ENCODE measurements at places on chromosomes 13 and 19.

DNA sequence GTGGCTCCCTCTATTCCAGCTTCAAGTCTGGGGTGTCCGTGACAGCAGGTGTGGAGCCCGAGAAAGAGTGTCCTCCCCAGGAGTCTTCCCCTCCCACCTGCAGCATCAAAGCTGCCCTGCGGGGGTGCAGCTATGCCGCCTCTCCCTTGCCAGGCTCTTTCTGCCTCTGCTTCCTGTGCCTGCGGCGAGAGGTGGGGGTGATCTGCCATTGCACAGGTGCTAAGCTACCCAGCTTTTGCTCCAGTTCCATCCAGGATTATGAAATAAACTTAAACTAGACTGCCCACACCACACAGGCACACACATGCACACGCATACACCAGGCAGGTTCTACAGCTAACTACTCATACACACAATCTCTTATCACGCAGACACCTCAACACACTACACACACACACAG is 104.7 kb upstream of the CLDN10 start:
- DNase-seq, result no peak

- DNase-seq, result no peak
These were observed 273.8 kb downstream of the LHFPL6 start for GRCh38 chr13:39329182-39329639.

DNA sequence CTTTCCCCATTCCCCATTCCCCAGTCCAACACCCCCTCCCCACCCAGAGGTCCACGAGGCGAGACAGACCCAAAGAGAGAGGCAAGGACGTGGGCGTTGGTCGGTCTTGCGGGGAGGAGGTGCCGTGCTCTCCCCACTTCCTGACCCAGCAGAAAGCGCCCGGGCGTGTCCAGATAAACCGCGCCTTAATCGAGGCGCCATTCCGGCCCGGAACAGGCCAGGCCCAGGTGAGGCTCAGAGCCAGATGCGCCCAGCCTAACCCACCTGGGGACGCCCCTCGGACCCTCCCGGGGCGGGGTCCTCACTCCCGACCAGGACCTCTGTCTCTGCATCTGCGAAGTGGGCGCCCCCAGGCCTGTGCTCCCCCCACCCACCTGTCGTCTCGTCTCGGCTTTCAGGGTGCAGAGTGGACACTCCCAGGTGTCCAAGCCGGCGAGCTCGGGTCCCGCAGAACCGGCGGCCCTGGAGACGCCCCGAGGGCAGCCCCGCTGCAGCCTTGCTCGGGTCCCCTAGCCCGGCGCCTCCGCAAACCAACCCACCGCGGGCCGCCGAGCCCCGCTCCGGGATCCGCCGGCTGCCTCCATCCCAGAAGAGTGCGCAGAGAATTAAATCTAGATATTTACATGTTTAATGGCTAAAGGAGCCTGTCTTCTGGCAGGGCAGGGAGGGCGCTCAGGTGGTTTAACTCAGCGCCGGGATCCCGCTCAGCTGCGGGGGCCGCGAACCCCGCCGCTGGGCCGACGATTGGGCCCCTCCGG is 5.0 kb upstream of the ONECUT3 start:
- DNase-seq, result peak; percentile 78

- DNase-seq, result no peak
These were observed 12.7 kb upstream of the LILRA2 start for GRCh38 chr19:54560881-54561385.

GRCh38 chr13:75635101-75635827 is 866 bp upstream of the LMO7 start:
- no peak for DNase-seq

- no peak for DNase-seq
These were observed 672.4 kb upstream of the MIR17HG start for GRCh38 chr13:90675129-90675528.

DNA sequence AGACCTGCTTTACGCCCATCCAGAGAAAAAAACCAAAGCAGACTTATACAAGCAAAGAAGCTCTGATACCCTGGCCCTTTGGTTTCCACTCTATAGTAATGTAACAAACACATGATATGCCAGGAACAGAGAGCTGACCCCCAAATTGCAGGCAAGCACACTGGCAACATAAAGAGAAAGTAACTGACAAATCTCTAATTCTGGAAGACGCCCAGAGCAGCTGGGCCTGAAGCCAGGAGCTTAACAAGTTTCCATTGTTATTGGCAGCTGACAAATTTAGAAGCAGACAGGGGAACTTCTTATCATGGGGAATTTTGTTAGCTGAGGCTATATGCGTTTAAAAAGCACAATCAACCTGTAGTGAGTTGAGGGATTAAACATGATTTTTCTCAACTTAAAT is 158.0 kb downstream of the DLEU7 start:
- peak; percentile 46 for DNase-seq

GRCh38 chr19:12821761-12822160 is 12.6 kb downstream of the RTBDN start:
- DNase-seq, result peak; percentile 27

- DNase-seq, result no peak
These were observed 2.1 kb upstream of the FGF9 start for GRCh38 chr13:21668732-21669275.

DNA sequence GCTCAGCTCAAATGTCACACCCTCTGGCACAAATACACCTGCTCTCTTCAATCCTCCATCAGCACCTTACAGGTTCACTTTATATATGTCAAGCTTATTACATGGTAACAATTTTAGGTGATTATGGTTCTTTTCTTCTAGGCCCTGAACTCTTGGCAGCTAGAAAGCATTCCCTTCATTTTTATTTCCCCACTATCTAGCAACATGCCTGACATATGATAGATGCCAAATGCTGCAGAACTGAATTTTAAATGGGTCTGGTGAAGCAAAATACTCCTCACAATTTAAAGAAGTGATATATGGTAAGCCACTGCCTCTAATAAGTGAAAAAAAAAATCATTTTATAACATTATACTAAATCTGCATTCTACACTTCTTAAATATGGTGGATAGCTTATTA is 95.2 kb downstream of the USP12 start:
- no peak for DNase-seq

DNA sequence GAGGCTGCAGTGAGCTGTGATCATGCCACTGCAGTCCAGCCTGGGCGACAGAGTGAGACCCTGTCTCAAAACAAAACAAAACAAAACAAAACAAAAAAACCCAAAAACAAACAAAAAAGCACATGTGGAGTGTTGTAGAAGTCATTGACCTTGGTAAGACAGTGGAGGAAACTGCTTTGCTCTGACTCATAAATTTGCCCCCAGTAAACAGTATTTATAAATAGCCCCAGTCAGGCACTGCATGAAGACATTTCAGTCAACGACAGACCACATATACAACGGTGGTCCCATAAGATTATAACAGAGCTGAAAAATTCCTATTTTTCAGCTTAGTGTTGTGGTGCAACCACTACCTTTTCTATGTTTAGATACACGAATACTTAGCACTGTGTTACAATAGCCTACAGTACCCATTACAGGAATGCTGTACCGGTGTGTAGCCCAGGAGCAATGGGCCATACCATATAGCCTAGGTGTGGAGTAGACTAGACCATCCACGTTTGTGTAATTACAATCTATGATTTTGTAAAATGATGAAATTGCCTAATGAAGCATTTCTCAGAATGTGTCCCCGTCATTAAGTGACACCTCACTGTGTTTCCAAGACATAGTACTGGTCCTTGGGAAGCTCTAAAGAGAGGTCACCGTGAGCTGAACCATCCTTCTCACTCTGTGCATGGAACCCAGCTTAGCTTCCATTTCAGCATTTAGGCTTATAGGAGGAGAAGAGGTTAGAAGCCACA is 1.1 kb downstream of the ARL11 start:
- no peak for DNase-seq

- peak; percentile 77 for DNase-seq
These were observed 24.0 kb downstream of the SLC8A2 start for GRCh38 chr19:47447470-47448359.

- no peak for DNase-seq
These were observed 44.4 kb downstream of the GPC6 start for GRCh38 chr13:93270769-93271742.

- peak; percentile 65 for DNase-seq
These were observed 132.7 kb downstream of the ZDHHC20 start for GRCh38 chr13:21326155-21327031.

GRCh38 chr19:47436712-47437401 is 17.5 kb upstream of the MEIS3 start:
- DNase-seq, result peak; percentile 76

GRCh38 chr19:39481229-39481545 is 549 bp downstream of the TIMM50 start:
- DNase-seq, result no peak

DNA sequence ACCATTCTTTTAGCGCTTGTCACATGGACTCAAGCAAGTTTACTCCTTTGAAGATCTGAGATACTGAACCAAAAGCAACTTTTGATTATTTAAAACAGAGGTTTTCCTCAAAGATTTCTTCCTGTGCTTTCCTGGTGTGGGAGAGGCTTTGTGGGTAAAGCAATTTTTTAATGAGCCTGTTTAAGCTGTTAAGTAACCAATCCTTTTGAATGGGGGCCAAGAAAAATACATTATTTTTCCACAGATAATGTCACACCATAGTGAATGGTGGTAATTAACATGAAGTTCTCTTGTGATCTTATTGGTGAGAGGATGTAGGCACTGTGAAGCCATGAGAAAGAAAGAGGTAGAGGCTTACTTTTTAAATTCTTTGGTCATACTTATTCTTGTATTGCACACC is 55.8 kb upstream of the OBI1 start:
- DNase-seq, result no peak

- no peak for DNase-seq
These were observed 1779.6 kb upstream of the PRR20A start for GRCh38 chr13:55361141-55361540.

DNA sequence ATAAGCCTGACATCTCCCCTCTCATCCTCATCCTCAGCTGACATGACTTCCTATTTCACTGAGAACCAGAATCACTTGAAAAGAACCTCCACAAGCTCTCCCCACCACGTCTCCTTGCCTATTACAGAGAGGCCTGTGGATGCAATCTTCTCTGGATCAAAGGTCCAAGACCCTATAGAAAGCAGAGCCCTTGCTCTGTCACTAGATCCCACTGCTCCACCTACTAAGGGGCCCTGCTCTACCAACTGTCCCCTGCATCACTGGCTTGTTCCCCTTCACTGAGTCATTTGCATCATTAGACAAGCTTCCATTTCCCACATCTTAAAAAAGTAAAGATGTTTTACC is 40.8 kb downstream of the RCBTB2 start:
- no peak for DNase-seq

GRCh38 chr13:48938308-48938943 is 37.3 kb upstream of the FNDC3A start:
- no peak for DNase-seq

DNA sequence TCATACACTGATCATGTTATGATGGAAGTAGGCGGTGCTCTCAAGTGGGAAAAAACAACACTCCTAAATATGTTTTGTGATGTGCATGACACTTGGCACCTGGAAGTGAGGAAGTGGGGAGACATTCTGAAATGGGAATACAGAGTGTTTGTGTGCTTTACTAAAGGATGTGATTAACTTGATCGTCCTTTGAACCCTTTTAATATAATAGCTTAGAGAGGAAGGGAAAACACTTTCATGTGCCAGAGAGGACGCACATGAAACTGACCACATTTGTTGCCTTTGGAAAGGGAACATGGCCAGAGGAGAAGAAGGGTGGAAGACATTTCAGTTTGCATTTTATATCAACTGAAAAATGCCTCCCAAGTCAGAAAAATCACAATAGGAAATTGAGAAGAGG is 31.4 kb downstream of the SMAD9 start:
- no peak for DNase-seq

DNA sequence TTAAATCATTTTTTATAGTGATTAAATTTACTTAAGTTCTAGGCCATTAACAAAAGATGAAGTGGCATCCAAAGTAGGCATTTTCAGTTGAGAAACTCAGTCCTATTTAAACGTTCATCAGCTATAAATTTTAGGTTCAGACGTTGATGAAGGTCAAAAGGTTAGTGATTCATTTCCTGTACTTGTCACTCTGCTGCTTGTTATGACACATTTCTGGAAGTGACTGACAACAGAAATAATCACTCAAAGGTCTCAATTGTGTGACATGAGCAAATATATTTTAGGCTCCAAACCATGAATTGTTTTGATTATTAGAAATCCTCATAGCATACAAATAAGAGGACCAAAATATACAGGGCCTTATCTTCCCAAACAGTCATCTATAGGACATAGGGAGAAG is 10.3 kb upstream of the EDNRB start:
- peak; percentile 35 for DNase-seq

GRCh38 chr13:112743451-112744167 is 53.8 kb downstream of the ATP11A start:
- DNase-seq, result no peak

- DNase-seq, result no peak
These were observed 22.3 kb downstream of the OR10H3 start for GRCh38 chr19:15759962-15760565.

GRCh38 chr13:50340146-50340545 is 324.9 kb downstream of the KCNRG start:
- DNase-seq, result no peak

- peak; percentile 100 for DNase-seq
These were observed at the start of gene PSMC4 for GRCh38 chr19:39970675-39971379. Gene PSMC4, plus strand, starts transcription at chr19:39971165. Its CDS starts 38 bp downstream, at chr19:39971203.

DNA sequence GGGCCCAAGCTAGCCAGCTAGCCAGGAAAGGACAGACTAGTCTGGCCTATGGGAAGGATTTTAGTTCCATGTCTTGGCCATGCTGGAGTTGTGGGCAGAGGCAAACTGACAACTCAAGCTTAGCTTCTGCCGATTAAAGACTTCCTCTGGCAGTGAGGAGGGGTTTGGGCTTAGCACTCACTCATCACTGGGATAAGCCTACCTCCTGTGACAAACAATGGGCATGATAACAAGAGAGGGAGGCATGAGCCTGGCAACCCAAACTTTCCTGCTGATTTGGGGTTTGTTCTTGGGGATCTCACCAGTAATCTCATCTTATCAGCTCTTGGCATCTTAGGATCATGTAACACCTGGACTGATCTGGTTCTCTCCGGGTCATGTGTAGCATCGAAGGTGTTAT is 83.6 kb downstream of the KL start:
- DNase-seq, result no peak

GRCh38 chr19:38031423-38031770 is 124.4 kb downstream of the SIPA1L3 start:
- no peak for DNase-seq

DNA sequence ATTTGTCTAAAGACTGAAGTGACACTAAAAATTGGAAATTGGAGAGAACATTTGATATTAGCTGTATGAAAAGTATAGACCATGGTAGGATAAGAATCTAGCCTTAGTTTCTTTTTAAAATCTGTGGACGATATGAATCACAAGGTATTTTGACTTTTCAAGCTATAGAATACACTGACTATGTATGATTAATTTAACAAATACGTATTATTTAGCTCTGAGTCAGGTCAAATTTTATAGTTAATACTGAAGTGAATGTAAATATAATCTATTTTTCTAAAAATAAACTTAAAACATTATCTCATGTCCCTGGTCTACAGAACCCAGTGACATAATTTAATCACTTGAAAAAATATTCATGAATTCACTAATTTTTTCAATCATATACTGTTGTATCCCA is 795.6 kb upstream of the SLITRK1 start:
- DNase-seq, result no peak

GRCh38 chr13:83086088-83086487 is 796.2 kb downstream of the SLITRK1 start:
- no peak for DNase-seq

Measured in epithelial cell of esophagus (primary cell).